CD4-positive, alpha-beta T cell (primary cell): ENCODE measurements at places on chromosomes 2 and 18.

GRCh38 chr2:229419158-229419557, 148.1 kb upstream of the PID1 start:
- DNase-seq = no peak

DNA sequence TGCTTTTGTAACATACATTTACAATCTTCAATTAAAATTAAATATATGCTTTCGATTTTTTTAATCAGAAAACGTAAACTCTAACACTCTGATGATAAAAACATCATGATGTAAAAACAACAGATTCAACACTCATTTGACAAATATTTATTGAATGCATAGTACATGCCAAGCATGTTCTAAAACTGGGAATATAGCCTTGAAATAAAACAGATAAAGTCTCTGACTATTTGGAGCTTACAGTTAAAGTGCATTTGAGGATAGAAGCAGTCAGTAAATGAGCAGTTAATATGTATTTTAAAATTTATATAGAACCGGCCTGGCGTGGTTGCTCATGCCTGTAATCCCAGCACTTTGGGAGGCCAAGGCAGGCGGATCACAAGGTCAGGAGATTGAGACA, 47.8 kb downstream of the TMX3 start:
- DNase-seq = no peak

GRCh38 chr2:127771756-127772155, 39.2 kb downstream of the WDR33 start:
- no peak for DNase-seq

DNA sequence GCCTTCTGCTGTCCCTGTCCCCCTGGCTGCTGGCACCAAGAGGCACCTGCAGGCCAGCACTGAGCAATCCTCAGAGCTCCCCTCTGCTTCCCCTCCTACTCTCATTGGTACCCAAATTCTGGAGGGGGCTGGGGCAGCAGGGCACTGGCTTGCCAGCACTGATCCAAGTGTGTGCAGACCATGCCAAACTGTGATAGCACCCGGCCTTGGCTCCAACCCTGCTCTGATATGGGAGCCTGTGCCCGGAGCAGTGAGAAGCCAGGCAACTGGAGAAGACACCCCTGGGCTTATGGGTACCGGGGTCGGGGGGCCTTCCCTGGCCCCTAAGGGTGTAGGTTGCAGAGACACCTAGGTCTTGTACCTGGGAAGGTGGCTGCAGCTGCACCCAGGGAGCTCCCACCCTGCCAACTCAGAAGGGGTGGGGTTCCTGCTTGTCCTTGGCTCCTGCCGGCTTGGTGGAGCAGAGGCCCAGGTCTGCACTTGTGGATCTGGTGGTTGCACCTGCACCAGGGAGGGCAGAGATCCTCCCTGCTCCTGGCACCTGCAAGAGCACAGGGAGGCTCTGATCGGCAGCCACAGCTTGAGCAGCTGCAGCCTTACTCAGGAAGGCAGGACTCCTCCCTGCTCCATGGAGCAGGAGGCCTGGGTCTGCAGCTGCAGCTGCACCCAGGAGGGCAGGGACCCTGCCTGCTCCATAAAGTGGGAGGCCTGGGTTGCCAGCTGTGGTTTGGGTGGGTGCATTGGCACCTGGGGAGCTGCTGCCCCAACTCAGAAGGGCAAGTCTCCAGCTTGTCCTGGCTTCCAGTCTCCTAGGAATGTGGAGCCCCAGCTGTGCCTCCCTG, 96.3 kb downstream of the BCL2L11 start:
- DNase-seq = no peak
